ENCODE measurements at places on chromosomes 13 and 19. TPM values are rescaled to one million over a fixed set of nuclear protein-coding genes. Genes with fewer than 3 reads are reported as not detected.

- H3K4me1 ChIP-seq, result no peaks in the 10 kb centered on the region
- no peak overlapping the region for H3K27ac ChIP-seq
- no peak for DNase-seq
Measured at GRCh38 chr13:36915106-36915505, 4.9 kb downstream of the SMAD9 start.

DNA sequence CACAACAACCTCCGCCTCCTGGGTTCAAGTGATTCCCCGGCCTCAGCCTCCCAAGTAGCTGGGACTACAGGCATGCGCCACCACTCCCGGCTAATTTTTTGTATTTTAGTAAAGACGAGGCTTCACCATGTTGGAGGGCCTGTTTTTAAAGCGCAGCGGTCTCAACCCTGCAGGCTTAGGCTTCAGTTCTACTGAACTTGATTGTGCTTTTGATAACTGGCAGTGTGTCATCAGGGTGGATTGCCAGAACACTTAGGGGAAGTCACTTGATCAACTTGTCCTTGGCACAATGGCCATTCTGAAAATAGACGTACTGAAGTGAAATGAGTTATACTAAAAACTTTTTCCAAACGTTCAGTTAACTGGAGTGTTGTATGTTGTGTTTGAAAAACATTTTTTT, 472.2 kb downstream of the KLF5 start:
- no peak overlapping the region for H3K27ac ChIP-seq
- no peak overlapping the region for H3K4me3 ChIP-seq

GRCh38 chr13:33076001-33076992, 60.1 kb downstream of the KL start:
- no peaks in the 10 kb centered on the region for H3K27me3 ChIP-seq
- no peaks in the 10 kb centered on the region for H3K36me3 ChIP-seq
- no peaks in the 10 kb centered on the region for H3K4me1 ChIP-seq
- H3K27ac ChIP-seq, result no peak overlapping the region
- DNase-seq, result no peak
- no peak overlapping the region for H3K4me3 ChIP-seq

- no peak overlapping the region for H3K4me3 ChIP-seq
- DNase-seq, result no peak
- H3K4me1 ChIP-seq, result no peaks in the 10 kb centered on the region
- no peak overlapping the region for H3K27ac ChIP-seq
- H3K27me3 ChIP-seq, result no peaks in the 10 kb centered on the region
Measured at GRCh38 chr19:9149997-9150396, 9.8 kb downstream of the ZNF317 start.

DNA sequence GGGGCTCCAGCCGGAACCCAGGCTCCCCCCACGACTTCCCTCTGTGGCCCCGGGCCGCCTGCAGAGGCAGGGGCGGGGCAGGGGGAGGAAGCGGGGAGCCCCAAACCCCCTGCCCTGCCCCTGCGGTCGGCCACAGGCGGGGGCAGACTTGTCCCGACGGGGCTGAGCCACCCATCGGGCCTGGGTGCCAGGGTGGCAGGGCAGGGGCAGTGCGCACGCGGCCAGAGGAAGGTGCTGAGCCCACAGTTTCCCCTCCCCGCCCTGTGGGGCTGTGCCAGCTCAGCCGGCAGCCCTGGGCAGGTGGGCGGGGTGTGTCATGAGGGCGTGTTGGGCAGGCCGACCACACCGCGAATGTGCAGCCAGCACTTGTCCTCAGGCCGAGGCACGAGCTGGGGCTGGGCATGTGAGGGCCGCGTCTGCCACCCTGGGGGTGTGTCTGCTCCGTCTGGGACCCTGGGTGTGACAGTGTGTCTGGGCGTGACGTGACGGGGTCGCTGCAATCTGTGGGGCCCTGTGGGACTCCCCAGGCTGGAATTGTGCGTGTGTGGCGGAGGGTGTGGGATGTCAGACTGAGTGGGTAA, 17.7 kb downstream of the CCDC97 start:
- peaks cover 13% of the 10 kb centered on the region for H3K4me1 ChIP-seq
- H3K27me3 ChIP-seq, result no peaks in the 10 kb centered on the region
- DNase-seq, result peak; percentile 68
- H3K4me3 ChIP-seq, result peak overlapping the region; percentile 10

- no peak overlapping the region for H3K4me3 ChIP-seq
- H3K4me1 ChIP-seq, result no peaks in the 10 kb centered on the region
- H3K36me3 ChIP-seq, result no peaks in the 10 kb centered on the region
- no peak overlapping the region for H3K27ac ChIP-seq
- no peaks in the 10 kb centered on the region for H3K27me3 ChIP-seq
- DNase-seq, result no peak
Measured at GRCh38 chr13:99370481-99371275, 63.5 kb upstream of the GPR183 start.

DNA sequence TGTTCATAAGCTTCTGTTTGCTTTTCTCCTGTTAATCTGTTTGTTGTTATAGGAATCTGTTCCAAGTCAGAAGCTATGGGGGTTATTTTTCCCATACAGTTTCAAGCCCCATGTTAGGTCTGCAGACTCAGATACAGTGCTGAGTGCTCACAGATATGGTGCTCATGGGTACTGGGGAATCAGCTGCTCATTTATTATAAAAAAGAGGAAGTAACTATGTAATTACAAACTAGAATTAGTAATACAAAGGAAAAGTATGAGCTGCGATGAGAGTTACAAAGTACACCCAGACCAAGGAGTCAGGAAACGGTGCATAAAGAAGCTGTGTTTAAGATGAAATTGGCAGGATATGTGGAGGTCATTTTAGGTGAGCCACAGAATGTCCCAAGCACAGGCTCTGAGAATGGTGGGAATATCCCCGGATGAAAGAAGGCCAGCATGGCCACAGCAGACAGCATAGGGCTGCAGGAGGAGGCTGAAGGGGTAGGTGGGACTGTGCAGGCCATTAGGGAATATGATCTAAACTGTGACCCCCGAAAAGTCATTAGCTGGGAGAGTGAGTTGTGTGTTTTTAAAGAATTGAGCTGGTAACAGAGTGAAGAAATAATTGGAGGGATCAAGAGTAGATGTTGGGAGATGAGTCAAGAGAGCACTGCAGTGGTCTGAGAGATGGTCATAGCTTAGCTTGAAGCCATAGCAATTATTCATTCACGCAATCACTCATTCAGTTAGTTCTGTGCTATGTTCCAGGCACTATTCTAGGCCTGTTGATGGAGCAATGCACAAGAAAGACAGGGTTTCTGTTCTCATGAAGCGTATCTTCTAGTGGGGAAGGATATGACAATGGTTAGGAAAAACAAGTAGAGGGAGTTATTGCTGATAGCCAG, 177.4 kb upstream of the UBL3 start:
- H3K27ac ChIP-seq, result no peak overlapping the region
- no peaks in the 10 kb centered on the region for H3K27me3 ChIP-seq
- H3K36me3 ChIP-seq, result no peaks in the 10 kb centered on the region
- H3K4me1 ChIP-seq, result peaks cover 4% of the 10 kb centered on the region
- no peak for DNase-seq
- no peak overlapping the region for H3K4me3 ChIP-seq

DNA sequence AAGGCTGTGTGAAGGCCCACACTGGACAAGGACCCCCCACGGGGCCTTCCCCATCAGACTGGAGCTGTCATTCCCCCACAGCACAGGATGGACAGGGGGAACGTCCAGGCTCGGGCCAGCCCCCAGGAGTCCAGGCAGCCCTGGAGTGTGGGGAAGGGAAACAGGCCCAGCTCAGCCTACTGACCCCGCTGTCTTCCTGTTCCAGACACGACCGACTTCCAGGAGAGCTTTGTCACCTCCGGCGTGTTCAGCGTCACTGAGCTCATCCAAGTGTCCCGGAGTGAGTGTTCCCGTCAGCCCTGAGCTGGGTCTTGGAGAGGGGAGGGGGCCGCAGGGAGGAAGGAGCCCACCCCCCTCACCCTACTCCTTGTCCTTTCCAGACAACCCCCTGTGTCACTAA, 47.0 kb downstream of the SMIM24 start:
- no peaks in the 10 kb centered on the region for H3K36me3 ChIP-seq
- peak overlapping the region; percentile 90 for H3K27ac ChIP-seq
- no peak for DNase-seq

DNA sequence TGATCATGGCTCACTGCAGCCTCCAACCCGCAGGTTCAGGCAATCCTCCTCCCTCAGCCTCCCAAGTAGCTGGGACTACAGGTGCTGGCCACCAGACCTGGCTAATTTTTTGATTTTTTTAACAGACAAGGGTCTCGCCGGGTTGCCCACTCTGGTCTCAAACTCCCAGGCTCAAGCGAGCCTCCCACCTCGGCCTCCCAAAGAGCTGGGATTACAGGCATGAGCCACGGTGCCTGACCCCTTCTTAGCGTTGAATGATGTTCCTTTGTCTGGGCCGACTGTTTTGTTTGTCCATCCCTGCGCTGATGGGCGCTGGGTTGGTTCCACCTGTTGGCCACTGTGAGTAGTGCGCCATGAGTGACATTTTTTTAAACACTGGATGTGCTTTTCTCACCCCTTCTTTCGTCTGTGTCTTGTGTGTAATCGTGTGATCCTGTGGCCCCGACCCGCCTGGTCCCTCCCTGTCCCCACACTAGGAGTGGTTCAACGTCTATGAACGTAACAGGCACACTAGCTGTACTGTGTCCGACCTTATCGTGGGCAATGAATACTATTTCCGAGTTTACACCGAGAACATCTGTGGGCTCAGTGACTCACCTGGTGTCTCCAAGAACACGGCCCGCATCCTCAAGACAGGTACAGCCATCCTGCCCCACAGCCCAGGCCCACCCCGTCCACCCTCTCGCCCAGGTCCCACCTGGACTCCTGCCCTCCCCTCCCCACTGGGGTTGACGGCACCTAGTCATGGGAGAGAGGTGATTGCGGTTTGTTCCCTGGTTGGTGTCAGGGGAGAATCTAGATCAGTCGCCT, 15.0 kb upstream of the EMC10 start:
- no peaks in the 10 kb centered on the region for H3K36me3 ChIP-seq
- peaks cover 8% of the 10 kb centered on the region for H3K27me3 ChIP-seq
- H3K4me3 ChIP-seq, result no peak overlapping the region
- H3K27ac ChIP-seq, result no peak overlapping the region
- H3K4me1 ChIP-seq, result no peaks in the 10 kb centered on the region
- peak; percentile 36 for DNase-seq

IZUMO2 gene
- total RNA-seq, result 1.1 TPM

IGSF23 gene
- not detected for total RNA-seq

CPB2 gene
- total RNA-seq, result not detected

NLRP12 gene
- 0.97 TPM for total RNA-seq

VSTM2B gene
- not detected for total RNA-seq
